Vagina (tissue), 2 donors: ENCODE measurements at places on chromosomes 16 and 17.

DNA sequence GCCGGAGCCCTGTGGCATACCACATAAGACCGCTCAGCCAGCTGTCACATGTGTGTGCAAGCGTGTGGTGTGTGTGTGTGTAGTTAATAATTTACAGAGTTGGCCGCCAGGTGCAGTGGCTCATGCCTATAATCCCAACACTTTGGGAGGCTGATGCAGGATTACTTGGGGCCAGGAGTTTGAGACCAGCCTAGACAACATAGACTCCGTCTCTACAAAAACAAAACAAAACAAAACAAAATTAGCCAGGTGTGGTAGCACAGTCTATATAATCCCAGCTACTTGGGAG, 20.4 kb downstream of the SOCS1 start:
- DNase-seq: no peak

DNA sequence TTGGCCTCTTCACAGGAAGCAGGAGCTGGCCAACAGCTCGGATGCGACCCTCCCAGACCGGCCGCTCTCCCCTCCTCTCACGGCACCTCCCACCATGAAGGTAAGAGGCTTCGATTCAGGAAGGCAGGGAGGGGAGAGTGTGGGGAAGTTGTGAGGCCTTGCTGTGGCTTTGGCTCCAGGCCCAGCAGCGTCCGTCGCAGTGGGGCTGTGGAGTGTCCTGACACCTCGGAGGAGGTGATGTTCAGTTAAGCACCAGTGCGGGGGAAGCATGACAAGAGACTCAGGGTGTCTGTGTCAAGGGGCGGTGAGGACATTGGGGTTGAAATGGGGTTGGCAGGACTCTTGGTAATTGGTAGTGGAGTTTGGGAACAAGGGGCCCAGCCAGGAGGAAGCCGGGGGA, 109.0 kb downstream of the RAP1GAP2 start:
- DNase-seq: no peak

DNA sequence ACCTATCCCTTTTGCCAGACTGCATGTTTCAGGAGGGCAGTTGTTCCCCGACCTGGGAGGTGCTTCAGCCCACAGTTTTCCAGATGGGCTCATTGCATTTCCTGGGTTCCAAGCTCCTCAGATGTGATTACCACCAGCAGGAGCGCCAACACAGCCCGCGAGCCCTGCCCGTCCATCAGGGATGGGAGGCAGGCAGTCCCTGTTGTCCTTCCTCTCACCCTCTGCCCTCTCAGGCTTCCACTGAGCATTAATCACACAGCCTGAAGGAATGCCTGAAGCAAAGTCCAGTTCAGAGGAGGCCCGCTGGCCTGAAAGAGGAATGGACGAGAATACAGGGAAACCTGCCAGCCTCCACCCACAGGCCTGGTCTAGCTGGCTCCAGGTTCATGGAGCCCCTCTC, 256.3 kb upstream of the SDK2 start:
- peak; percentile 49 for DNase-seq

DNA sequence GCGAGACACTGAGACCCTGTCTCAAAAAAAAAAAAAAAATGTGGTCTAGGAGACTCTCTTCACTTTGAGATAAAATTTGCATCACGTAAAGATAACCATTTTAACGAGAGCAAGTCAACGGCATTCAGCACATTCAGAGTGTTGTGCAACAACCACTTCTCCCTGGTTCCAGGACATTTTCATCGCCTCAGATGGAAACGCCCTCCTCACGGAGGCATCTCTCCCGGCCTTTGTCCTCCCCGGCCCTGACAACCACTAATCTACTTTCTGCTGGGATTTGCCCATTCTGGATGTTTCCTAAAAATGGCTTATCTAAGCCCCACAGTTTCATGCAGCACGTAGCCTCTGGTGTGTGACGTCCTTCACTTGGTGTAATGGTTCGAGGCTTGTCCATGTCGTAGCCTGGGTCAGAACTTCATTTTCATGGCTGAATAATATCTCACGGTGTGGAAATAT, 6.4 kb upstream of the NPRL3 start:
- no peak for DNase-seq

DNA sequence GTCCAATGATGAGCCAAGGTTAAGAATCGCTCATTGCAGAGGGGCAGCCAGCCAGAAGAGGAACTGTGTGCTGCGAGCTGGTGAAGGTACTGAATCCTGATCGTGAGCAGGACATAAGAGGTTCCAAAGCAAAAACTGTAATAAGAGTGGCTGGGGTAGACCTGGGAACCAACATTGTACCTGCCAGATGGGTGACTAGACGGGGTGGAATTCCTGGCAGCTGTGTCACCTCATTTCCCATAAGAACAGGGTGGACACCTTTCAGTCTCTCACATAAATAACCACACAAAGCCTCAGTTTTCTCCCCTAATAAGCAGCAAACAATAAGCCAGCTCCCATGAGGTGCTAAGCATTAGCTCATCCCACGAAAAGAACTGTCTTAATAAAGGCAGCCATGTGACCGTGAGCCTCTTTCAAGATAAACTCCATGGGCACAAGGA, 290.3 kb downstream of the SOX9 start:
- no peak for DNase-seq

- DNase-seq: no peak
Observed at GRCh38 chr16:396605-397004, 394 bp upstream of the NME4 start.

DNA sequence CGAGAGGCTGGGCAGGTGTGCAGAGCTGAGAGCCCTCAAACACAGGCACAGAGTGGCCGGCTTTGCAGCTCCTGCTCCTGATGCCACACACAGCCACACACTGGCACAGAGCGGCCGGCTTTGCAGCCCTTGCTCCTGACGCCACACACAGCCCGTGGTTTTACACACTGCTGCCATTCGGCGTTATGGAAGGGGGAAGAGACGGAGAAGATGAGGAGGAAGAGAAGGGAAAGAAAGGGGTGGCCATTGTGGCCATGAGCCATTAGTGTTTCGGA, 26.8 kb downstream of the WSCD1 start:
- no peak for DNase-seq

DNA sequence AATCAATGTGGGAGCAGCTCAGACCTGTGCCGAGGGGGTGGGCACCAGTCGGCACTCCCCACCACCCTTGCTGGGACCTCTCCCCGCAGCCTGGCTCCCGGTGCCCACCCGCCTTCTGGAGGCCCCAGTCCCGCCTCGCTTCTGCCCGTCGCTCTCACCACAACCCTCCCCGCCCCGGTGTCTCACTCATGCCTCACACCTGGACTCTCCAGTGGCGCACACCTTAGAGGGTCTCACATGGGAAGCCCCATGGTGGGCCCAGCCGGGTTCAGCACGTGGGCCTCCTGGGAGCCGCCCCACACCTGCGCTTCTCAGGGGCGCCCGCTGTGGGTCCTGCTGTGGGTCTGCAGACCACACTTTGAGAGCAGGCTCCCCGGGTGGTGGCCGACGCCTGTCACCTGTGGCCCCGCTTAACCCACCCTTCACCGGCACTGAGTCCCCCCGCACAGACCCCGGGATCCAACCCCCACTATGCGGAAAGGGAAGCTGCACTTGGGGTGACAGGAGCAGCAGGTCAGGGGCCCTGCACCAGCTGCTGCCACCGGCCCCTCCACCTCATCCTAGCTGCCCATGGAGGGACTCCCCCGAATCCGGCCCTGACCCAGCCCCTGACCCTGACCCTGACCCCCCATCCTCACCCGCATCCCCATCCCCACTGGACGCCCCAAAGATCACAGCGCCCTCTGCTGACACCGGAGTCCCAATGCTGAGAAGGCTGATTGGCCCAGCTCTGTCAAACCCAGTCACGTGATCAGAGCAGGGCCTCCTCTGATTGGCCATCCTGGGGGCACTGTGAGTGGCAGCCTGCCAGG, 27.4 kb upstream of the SLC38A10 start:
- no peak for DNase-seq

DNA sequence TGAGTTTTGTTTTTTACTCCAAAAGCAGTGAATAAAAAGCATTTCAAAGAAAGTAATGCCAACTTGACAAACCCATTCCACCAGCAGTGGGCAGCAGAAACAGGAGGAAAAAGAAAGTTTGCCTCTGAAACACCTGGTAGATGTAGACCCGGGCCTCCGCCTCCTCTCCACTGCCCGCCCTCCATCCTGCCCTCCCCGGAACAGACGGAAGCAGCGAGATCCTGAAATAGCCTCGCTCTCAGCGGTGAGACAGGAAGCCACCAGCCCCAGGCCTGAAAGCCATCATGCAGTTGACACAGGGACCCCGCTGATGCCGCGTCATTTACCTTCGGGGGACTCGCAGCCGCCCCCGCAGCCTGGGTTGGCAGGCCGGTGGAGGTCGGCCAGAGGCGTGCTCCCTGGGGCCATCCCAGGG, 67.8 kb downstream of the C16orf78 start:
- DNase-seq: no peak

- no peak for DNase-seq
Observed at GRCh38 chr17:36496018-36496789, 9.7 kb downstream of the ZNHIT3 start.

DNA sequence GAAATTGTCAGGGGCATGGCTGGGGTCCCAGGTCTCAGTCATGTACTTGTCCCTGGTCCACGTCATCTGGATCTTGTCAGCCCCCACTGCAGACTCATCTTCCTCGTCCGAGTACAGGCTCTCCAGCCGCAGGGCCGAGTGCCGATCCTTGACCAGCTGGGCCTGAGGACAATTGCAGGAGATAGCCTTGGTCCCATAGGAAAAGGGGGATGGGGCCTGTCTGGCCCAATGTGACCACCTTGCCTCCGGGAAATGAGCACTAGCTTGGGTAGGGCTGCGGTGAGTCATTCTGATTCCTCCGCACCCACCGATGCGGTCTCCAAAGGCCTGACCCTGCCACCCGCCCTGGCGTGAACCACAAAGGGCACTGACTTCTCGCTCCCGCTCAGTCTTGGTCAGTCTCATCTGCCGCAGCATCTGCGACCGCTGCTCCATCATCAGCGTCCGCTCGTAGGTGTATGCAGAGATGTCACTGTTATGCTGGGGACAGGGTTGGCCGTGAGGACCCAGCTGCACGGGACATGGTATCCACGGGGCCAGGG, 1.5 kb upstream of the LCAT start:
- DNase-seq: no peak

DNA sequence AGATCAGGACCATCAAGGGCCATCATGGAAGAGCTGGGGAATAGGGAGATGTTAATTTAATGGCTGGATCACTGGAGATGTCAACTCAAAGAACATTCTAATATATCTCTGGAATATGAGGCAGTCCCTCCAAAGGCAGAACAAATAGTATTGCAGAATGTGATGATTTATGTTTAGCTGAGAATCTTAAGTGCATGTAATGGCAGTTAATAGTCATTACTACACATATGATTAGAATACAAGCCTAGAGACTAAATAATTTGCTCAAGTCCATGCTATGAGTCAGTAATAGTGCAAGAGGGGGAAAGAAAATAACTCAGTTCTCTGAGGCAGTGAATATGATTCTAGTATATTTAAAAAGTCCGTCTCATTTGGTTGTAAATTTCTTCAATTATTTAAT, 32.3 kb downstream of the SNTB2 start:
- no peak for DNase-seq

GRCh38 chr17:47288531-47289116, 35.0 kb downstream of the ITGB3 start:
- no peak for DNase-seq

GRCh38 chr17:67139289-67139688, 94.9 kb downstream of the CACNG1 start:
- DNase-seq: no peak

DNA sequence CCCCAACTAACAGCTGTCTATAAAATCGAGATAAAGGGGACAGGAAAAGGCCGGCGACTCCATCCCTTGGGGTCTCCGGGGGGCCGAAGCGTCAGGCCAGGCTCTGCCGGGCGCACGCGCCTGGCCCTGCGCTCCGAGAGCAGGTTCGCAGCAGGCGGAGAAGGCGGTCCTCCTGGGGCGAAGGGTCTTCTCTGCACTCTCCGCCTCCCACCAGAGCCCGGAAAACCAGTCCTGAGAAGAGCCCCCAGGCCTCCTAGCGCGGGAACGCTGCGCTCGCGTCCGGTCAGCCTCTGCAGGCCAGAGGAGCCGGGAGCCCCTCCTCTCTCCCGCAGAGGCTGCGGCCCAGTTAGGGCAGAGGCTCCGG, 5.1 kb downstream of the FOXF1 start:
- no peak for DNase-seq

DNA sequence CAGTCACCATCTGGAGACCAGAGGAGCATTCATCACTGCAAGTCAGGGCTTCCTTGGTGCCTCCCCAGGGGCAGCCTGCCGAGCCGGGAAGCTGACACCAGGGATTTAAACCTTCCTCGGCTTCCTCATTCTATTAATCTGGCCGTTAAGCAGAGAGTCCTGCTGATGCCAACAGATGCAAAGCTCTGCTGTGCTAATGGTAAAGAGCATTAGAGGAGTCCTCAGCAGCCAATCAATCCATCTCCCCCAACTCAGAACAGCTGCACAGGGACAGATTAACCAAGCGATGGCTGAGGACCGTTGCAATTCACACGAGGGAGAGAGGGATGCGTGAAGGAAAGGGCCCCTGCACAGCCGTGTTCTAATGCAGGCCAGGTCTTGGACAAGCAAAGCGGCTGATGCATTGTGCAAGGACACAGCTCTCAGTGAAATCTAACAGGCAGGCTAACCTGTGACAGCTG, 116.6 kb downstream of the XYLT1 start:
- DNase-seq: no peak

GRCh38 chr17:61414936-61415251, 15.3 kb downstream of the TBX2 start:
- peak; percentile 74 for DNase-seq

GRCh38 chr16:58086381-58087208, 42.6 kb downstream of the CFAP20 start:
- no peak for DNase-seq

DNA sequence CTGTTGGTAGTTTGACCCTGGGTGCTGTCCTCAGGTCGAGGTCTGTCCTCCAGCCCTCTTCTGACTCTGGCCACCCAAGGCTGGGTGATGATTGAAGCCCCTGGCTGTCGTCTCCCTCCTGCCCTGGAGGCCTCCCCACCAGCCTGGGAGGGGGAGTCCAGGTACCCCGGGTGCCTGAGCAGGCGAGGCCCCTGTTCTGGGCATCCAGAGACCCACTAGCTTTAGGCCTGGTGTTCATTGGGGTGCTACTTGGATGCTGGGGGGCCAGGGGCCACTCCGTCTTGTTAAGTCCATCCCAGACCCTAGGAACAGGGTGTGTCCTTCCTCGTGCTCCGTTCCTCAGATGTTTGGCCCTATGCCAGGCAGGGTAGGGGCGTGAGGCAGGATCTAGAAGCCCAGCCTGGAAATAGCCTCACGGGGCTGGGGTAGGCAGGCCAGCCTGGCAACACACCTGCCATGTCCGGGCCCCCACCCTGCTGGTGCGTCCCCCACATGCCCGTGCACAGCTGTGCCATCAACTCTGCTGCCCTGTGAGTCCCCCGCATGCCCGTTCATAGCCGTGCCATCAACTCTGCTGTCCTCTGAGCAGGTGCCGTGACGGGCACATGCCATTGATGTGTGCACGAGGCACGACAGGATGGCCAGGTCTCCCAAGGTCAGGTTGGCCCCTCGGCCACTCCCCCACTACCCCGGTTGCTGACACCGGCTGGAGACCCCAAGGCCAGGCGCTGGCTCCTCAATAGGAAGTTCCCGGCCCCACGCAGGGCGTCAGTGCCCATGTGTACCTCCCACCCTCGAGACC, 36.9 kb downstream of the GINS2 start:
- no peak for DNase-seq
